ENCODE measurements at places on chromosomes 3 and 15. TPM values are rescaled to one million over a fixed set of nuclear protein-coding genes. Genes with fewer than 3 reads are reported as not detected.

The MAP2K5 gene
- total RNA-seq = 9.8 TPM

The CAMK2N2 gene
- total RNA-seq = 1.3 TPM

The DZIP1L gene
- total RNA-seq = 6.5 TPM

The TEX9 gene
- total RNA-seq = 4.8 TPM

The PATL2 gene
- total RNA-seq = 0.07 TPM

The PLS1 gene
- 13.7 TPM for total RNA-seq

The MEGF11 gene
- 0.48 TPM for total RNA-seq

The COL8A1 gene
- not detected for total RNA-seq

The SLC51A gene
- total RNA-seq = not detected

The CHST13 gene
- total RNA-seq = 1.1 TPM

The SHISA5 gene
- total RNA-seq = 121 TPM

The POPDC2 gene
- 0.78 TPM for total RNA-seq

The CLDN11 gene
- not detected for total RNA-seq

The KCNAB1 gene
- not detected for total RNA-seq

The IL17RC gene
- 16.6 TPM for total RNA-seq

The LTK gene
- total RNA-seq = 0.13 TPM

The WDR93 gene
- 0.15 TPM for total RNA-seq

The ACAD11 gene
- total RNA-seq = 5.0 TPM

The TRH gene
- total RNA-seq = not detected

The TMEM207 gene
- not detected for total RNA-seq
